ENCODE measurements at places on chromosomes 4 and X.
A peak's percentile ranks its signal among the peaks of the same experiment; 100 is the strongest.

GRCh38 chr4:88619971-88620370, 27.7 kb downstream of the HERC3 start:
- DNase-seq: no peak

DNA sequence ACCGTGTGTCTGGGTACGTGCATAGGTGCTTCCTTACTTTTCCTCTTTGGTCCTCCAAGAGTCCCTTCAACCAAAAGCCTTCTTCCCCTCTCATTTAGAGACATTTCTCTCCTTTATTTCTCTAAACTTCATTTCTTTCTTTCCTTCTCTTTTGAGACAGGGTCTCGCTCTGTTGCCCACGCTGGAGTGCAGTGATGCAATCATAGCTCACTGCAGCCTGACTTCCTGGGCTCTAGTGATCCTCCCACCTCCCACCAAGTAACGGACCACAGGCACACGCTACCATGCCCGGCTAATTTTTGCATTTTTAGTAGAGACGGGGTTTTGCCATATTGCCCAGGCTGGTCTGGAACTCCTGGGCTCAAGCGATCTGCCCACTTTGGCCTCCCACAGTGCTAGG, 42.2 kb downstream of the ACOX3 start:
- no peak for DNase-seq

GRCh38 chr4:11587797-11588196, 159.1 kb upstream of the HS3ST1 start:
- DNase-seq: no peak

- DNase-seq: peak; percentile 96
These were observed 165.0 kb downstream of the FHIP1A start for GRCh38 chr4:151573945-151574344.

DNA sequence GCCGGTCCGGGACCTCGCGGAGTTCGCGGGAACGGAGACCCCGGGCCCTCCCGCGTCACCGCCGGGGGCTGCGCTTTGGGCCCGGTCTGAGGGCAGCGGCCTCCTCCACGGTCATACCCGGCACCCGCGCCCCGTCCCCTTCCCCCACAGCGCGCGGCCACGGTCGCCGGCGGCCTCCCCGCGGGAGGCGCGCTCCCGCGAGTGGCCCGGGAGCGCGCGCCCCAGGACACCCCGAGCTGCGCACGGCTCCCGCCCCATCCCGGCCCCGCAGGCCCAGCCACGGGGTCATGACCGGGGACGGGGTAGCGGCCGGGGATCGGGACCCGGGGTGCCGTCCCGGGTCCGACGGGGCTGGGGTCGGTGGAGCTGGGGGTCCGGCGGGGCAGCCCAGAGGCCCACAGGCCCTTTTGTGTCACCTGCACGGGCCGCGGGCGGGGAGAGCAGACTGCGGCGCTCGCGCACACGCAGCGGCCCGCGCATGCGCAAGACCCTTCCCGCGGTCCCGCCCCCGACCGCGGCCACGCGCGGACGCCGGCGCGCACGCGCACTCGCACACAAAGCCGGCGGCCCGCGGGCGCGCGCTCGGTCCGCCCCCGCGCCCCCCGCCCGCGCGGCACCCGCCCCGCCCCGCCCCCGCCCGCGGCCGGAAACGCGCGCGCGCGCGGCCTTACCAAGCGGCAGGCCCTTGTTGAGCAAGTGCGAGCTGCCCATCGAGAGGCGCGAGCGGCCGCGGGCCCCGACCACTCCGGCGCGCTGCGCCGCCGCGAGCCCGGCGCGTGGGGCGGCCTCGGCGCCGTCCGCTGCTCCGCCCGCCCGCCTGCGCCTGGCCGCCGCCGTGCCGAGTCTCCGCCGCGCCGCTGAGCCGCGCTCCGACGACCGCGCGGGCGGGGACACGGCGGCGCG, at the start of gene CTBP1:
Gene CTBP1, minus strand, starts transcription at position 886 of the 903 bp plus-strand sequence. CDS start 7,799 bp downstream, outside the sequence.
- peak; percentile 83 for DNase-seq

DNA sequence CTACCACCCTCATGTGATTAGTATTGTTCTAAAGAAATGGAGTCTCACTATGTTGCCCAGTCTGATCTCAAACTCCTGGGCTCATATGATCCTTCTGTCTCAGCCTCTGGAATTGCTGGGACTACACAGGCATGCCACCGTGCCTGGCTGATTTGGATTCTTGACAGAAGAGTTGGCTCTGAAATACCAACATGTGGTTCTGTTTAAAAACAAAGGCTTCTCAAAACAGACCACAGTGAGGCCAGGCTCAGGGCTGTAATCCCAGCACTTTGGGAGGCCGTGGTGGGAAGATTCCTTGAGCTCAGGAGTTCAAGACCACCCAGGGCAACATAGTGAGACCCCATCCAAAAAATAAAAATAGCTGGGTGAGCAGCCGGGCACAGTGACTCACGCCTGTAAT, 126.7 kb downstream of the DHRSX start:
- DNase-seq: no peak

DNA sequence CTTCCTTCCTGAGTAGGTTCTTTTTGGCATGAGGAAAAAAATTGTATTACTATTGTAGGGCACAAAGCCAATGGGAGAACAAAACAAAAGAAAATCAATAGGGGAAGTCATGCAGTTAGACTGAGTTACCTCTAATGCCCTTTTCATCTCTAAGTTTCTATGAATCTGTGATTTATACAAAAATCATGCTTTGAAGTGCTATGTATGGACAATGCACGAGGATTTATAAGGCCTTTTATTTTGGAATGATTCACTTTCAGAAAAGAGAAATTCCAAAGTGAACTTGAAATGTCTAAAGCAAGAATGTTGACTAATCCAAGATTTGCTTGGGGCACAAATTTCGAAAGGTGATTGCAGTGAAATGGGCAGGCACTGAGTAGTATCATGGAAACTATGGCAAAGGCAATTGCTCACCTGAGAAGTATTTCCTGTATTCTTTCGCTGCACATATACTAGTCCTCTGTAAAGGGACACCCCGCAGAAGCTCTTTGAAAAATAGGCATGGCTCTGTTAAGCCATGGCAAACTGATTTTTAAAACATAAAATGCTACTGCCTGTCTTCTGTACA, 52.8 kb downstream of the ADGRG4 start:
- no peak for DNase-seq

DNA sequence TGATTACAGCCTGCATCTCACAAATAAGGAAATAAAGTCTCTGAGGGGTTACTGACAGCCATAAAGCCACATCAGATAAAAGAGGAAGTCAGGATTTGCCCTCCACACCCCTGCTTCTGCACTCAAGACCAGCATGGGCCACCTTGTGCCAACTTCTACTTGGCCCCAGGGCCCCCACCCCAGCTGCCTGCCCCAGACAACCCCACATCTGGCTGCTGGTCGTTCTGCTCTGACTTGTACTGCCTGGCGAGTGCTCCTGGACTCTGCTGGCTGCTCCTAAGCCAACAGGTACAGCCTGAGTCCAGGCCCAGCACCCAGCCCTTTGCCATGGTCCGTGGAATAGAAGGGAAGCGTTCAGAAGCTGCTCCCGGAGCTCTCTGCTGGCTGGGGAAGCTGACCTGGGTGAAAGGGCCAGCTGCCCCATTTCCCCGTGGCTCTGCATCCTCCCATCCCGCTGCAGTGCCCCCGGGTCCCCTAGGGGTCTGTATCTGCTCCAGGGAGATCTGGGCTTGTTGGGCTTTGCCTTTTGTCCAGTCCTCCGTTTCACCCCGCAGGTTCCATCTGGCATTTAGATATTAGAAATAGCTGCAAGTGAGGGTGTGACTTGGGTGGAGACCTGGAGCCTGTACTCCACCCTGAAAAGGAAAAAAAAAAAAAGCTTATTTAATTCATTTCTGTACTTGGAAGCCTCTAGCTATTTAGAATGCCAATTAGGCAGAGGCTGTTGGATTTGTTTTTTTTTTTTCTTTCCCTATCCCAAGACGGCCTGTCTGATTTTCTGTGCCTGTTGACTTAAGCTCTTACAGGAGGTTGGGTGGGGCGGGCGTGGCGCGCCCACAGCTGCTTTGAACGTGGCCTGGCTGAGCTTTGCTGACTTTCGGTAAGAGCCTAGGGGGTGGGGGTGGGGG, 194.7 kb downstream of the PTTG2 start:
- peak; percentile 84 for DNase-seq

DNA sequence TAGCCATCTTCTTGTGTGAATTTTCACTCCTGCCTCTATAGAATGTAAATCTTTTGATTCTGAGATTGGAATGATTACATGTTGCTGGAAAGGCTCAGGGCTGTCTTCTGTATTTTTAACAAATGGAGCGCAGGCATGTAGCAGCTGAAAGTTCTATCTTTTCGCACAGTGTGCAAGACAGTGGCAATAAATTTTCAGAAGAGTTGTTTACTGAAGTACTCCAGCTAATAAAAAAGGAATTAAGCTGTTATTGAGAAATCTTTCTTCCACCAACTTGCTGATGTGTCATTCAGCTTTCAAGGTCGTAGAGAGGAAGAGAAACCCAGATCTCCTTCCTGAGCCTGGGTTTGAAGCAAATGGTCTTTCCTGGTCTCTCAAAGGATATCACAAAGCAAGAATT, 122.0 kb upstream of the PUDP start:
- no peak for DNase-seq

- DNase-seq: no peak
These were observed 85.1 kb downstream of the FAM53A start for GRCh38 chr4:1599026-1599481.

GRCh38 chr4:40205259-40206198, 8.7 kb downstream of the RHOH start:
- DNase-seq: peak; percentile 39

- DNase-seq: peak; percentile 21
These were observed 368.6 kb downstream of the HNRNPD start for GRCh38 chr4:82005158-82005557.

GRCh38 chr4:83221897-83222441, 62.6 kb downstream of the COQ2 start:
- no peak for DNase-seq
